Stimulated activated CD8-positive, alpha-beta memory T cell treated with anti-CD3 and anti-CD28 coated beads, Interleukin-2, amount 100 ng/mL, for 1 hour (primary cell): ENCODE measurements at places on chromosomes 6 and 20.

DNA sequence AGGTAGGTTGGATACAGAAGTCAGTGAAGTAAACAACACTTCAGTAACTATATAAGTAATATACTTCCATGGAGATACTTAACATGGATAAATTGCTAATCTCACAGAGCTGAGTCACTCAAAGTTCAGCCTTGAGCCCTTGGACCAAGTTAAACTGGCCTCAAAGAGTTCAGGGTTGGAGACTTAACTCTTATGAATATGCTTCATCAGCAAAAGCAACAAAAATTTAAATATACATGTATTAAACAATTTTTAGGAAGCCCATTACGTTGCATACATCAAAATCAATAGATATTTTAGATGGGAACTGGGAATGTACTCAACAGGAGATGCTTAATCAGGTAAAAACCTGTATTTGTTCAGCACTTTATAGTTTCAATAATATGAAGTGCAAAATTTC lies 12.2 kb downstream of the MTCL3 start:
- DNase-seq: no peak

DNA sequence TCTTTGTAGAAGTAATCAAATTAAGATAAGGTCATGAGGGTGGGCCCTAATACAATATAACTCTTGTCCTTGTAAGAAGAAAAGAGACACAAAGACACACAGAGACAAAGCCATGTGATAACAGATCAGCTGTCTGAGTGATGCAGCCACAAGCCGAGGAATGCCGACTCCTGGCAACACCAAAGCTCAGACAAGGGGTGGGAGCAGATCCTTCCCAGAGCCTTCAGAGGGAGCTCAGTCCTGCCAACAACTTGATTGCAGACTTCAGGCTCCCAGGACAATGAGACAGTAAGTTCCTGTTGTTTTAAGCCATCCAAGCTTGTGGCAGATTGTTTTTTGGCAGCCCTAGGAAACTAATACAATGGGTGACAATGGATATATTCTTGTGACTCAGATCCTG lies 325.0 kb upstream of the AGPAT4 start:
- DNase-seq: no peak

- DNase-seq: no peak
Measured at GRCh38 chr6:150672800-150673199, 73.1 kb downstream of the PLEKHG1 start.

DNA sequence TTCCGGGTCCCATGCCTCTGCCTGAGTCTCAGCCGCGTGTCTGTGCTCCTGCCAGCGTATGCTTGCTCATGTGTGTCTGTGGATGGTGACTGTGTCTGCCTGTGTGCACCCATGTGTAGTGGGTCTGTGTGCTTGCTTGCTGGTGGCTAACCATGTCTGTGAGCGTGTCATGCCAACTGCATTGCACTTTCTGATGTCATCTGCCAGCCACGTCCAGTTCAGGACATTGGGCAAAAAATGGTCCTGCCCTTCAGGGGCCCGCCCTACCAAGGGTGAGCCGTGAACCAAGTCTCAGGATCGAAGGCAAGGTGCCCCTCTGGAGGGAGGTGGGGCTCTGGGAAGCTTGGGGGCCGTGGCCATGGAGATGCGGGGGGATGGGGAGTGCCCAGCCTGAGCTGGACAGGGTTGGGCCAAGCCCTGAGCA lies 9.4 kb upstream of the ZBTB46 start:
- no peak for DNase-seq

- DNase-seq: no peak
Measured at GRCh38 chr20:29409833-29410805, 1847.3 kb upstream of the DEFB115 start.

DNA sequence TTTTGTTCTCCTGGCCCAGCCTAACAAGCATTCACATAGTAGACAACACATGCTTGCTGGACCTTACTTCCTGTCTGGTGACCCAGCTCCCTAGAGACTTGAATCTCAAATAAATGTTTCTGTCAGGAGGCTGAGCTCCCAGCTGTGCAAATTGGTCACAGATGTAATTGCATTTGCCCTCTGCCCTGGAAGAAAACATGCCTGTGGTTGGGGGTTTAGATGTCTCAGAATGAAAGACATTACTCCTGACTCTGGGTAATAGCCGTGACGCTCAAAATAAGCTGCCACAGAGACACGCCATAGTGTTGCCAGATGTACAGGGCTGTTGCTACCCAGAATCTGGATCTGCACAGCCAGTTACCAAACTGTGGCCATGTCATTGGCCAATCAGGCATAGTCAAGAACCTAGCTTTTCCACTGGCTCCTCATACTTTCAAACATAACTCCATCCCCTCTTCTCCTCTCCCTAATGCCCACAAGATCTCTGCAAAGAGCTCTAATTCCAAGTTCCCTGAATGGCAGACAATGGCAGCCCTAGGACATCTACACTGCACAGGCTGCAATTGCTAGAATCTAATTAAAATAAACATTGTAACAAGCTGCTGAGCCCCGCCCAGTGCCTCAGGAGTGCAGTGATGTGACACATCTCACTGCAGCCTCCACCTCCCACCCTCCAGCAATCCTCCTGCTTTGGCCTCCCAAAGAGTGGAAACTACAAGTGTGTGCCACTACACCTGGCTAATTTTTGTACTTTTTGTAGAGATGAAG lies 32.8 kb upstream of the GMPR start:
- DNase-seq: no peak

DNA sequence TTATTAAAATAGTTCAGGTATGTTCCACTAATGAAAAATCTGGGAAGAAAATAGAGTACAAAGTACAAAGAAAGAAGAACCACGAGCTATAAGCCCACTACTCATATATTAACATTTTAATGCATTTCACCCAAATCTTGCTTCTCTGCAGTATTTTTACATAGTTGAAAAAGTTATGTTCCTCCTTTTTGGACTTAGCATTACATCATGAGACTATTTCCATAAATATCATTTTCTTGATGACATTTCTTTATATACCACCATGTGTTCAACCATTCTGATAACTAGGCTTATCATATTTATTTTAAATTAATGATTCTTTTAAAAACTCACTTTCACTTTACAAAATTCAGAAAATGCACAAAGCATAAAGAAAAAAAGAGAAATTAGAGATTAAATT lies 3.0 kb downstream of the IPCEF1 start:
- no peak for DNase-seq

DNA sequence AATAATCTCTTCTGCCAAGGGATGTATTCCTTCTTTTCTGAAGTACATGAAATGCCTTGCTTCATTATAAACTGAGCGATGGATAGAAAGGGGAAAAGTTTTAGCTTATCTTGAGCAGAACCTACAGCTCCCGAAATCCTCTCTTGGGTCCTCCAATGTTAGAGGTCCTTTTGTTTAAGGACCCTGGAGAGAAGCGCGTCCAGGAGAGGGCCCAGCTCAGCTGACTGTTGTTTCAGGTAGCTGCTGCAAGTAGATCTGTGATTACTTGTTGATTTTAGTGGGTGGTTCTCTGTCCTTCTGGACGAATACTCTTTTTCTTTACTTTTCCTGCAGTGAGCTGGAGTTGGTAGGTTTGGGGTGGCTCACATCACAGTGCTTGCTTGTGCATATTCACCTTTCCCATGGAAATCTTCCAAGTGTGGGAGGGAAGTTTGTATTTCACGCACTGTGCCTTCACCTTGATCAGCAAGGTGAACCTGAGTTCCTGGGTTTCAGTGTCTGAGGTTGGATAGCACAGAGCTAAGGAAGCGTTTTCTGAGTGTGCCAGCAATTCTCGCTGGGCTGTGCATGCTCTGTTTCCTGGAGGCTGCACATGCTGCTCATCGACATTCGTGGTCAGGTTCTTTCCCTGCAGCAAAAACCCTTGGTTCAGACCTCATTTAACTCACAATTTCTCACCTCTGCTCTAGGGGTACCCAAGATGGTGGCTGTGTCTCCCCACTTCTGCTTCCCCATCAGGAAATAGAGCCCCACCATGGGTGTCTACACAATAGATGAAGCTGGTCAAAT lies 176.3 kb downstream of the JARID2 start:
- no peak for DNase-seq

- no peak for DNase-seq
Measured at GRCh38 chr6:43877036-43877435, 107.0 kb downstream of the VEGFA start.

DNA sequence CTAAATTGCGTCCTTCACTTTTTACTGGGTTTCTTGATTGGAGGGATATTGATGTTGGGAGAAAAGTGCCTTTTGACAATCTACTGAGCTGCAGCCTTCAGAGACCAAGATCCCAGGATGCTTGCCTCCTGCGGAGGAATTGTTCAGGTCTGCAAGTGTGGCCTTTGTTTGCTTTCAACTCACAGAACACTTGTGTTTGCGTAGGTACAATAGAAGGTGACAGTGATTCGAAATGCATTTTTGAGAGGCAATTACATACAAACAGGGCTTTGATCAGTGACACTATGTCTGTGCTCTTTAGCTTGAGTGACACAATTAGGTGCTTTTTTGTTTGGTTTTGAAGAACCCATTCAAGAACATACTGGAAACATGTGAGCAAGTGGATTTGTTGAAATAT lies 600.6 kb downstream of the QKI start:
- DNase-seq: no peak

DNA sequence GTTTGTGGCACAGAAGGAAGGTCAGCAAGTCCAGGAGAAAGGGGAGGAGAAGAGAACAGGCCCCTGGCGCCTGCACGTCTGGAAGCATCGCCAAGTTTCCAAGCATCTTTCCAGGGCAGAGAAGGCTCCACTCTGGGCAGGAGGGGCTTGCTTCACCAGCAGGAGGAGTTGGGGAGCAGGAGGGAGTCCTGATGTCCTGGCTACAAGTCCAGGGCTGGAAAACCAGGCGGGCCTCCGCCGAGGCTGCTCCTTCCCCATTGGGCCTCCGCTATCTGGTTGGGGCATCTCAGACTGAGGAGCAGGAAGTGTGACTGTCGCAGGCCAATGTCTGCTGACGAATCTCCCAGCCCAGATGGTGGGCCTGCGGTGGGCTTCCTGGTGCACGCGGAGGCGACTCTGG lies 421.9 kb downstream of the PREX1 start:
- DNase-seq: no peak

DNA sequence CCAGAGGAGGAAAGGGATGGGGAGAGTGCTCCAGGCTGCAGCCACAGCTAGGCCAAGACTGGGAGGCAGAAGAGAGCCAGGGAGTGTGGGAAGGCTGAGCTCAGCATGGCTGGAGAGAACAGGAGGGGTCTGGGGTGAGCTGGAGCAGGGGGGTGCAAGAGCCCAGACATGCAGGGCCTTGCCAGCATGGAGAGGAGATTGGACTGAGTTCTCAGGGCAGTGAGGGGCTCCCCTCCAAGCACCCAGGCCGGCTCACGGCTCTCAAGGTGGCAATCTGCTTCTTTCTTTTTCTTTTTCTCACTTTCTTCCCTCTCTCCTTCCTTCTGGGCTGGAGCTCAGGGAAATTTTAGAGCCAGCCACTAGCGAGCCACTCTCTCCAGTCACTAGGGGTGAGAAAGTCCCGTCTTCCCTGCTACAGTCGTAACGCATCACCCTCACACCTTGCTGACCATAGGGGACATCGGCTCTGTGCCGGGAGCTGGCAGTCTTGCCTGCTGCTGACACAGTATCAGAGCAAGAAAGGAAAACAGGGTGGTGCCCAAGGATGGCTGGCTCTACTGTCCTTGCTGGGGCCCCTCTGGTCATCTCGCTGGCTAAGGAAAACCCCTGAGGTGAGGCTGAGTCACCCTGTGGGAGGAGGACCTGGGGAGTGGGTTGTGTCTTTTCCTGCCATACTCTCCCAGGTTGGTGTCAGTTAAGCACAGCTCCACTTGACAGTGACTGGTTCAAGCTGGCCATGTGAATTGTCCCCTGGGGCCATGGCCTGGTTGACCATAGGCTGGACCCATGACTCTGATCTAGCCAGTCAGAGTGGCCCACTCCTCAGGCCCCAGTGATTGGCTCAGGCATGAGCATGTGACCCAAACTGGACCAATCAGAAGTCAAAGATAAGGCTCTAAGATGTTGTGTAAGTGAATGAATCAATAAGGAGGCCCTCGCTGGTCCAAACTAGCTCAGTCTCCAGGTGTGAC lies 135.1 kb upstream of the PMEPA1 start:
- no peak for DNase-seq

GRCh38 chr20:45052698-45053429 lies 48.1 kb downstream of the KCNS1 start:
- no peak for DNase-seq

- no peak for DNase-seq
Measured at GRCh38 chr6:33320315-33321181, 3.0 kb upstream of the ZBTB22 start.

DNA sequence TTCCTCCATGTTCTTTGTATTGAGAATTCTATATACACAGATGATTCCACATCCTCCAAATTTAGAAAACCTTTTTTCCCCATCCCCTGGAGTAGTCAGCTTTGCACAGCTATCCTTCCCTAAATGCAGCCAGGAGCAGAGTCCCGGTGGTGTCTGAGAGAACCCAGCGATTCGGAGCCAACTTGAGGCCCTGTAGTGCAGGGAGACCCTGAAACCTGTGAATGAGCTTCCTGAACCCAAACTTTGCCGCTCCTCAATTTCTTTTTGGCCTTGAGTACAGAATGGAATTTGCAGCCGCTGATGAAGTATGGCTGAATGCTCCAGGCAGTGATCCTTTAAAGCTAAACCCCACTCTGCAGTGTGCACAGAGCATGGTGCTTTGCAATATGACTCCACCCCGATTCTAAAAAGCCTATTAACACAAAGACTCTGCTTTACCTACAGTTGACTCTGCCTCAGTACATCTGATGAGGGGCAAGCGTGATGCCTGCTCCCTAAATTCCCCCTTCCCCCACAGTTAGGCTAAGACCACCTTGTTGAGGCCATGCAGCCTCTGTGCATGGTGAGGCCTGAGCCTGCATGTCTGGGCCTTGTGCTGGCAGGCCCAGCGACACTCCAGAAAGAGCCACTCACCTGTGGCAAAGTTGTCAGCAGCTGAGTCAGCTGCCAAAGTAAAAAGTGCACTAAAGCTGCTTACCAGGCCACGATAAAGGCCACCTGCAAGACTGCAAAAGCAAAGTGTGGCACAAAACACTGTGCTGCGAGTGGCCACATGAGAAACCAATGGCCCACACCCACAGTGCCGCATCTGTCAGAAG lies 82.1 kb downstream of the PLEKHG1 start:
- no peak for DNase-seq

GRCh38 chr6:106874481-106874880 lies 100.0 kb downstream of the CD24 start:
- DNase-seq: no peak

GRCh38 chr6:56486681-56487080 lies 156.0 kb downstream of the DST start:
- DNase-seq: no peak

- no peak for DNase-seq
Measured at GRCh38 chr6:166927240-166927934, 29.0 kb downstream of the RNASET2 start.

DNA sequence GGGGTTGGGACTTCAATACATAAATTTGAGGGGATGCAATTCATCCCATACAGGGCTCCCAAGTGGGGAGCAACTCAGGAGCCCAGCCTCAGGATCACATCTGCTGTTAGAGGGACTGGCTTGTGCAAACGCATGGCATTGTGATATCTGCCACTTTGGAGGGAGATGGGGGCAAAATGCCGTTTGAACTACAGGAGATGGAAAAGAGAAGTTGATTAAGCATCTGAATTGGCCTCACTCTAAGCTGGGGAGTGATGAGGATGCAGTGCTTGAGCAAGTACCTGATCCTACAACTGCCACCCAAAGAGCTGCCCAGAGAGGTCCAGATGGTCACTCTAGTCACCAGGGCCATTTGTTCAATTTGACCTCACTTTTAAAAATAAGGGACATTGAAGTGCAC lies 2.0 kb downstream of the LY86 start:
- DNase-seq: no peak

- no peak for DNase-seq
Measured at GRCh38 chr6:157748839-157749571, 74.0 kb upstream of the SNX9 start.

- no peak for DNase-seq
Measured at GRCh38 chr20:2133318-2134183, 31.9 kb downstream of the STK35 start.

GRCh38 chr6:84033523-84034451 lies at the start of gene MRAP2:
TSS of gene MRAP2 (plus strand) at chr6:84033772. CDS start at chr6:84055319, 21,547 bp downstream.
- DNase-seq: no peak
